ENCODE measurements at places on chromosomes 5 and 9.

GRCh38 chr5:16983022-16983639 lies 47.0 kb upstream of the MYO10 start:
- DNase-seq, result no peak

GRCh38 chr9:8088477-8088876 lies 288.9 kb upstream of the DMAC1 start:
- DNase-seq, result no peak

GRCh38 chr9:120935383-120935857 lies 8.8 kb upstream of the TRAF1 start:
- DNase-seq, result peak; percentile 100

DNA sequence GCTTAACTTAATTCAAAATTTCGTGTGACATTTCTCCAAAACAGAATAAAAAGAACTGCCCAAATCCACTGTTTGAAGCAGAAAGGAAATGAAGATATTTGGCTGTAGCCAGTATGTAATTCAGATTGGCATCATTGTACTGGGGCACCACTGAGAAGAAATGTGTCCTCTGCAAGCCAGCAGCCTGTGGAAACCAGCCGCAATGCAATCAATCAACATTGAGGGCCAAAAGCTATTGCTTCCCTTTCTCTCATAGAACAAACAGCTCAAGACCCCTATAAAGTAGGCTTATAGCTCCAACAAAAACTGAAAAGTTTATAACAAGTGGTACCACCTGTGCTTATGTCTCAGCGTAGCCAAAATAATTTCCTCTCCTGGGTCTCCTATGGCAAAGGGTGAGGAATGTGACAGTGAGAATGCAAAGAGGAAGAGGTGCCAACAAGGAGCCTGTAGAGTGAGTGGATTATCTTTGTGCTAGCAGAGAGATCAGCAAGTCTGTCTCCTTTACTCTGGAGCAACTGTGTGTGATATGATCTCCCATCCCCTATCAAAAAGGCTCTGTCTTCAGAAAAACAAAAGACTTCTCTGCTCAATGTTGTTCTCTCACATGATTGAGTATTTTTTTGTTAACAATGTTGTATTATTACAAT lies 1072.3 kb upstream of the DMAC1 start:
- DNase-seq, result no peak

GRCh38 chr9:133794016-133794760 lies 56.0 kb upstream of the SARDH start:
- no peak for DNase-seq

GRCh38 chr5:155504606-155505005 lies 491.1 kb downstream of the KIF4B start:
- no peak for DNase-seq

All from epithelial cell of esophagus (primary cell).